ENCODE measurements at places on chromosomes 2 and 18.
A peak's percentile ranks its signal among the peaks of the same experiment; 100 is the strongest.

GRCh38 chr18:6598657-6599056 is 130.9 kb upstream of the ARHGAP28 start:
- DNase-seq: no peak

DNA sequence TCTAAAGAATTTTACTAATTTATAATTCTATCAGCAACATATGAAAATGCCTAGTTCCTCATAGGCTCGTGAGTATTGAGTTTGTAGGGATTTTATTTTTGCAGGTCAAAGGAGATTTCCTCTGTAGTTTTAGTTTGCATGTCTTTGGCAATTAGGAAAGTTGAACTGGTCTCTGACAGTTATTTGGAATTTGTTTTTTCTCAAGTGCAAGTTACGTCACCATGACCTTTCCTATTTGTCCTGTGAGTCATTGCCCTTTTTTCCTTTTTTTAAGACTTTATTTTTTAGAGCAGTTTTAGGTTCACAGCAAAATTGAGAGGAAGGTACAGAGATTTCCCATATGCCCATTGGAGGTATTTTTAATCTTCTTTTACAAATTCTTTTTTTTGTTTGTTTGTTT is 29.0 kb downstream of the RAMP1 start:
- DNase-seq: no peak

- DNase-seq: no peak
These were observed 388.8 kb downstream of the CBLN2 start for GRCh38 chr18:72155327-72155726.

DNA sequence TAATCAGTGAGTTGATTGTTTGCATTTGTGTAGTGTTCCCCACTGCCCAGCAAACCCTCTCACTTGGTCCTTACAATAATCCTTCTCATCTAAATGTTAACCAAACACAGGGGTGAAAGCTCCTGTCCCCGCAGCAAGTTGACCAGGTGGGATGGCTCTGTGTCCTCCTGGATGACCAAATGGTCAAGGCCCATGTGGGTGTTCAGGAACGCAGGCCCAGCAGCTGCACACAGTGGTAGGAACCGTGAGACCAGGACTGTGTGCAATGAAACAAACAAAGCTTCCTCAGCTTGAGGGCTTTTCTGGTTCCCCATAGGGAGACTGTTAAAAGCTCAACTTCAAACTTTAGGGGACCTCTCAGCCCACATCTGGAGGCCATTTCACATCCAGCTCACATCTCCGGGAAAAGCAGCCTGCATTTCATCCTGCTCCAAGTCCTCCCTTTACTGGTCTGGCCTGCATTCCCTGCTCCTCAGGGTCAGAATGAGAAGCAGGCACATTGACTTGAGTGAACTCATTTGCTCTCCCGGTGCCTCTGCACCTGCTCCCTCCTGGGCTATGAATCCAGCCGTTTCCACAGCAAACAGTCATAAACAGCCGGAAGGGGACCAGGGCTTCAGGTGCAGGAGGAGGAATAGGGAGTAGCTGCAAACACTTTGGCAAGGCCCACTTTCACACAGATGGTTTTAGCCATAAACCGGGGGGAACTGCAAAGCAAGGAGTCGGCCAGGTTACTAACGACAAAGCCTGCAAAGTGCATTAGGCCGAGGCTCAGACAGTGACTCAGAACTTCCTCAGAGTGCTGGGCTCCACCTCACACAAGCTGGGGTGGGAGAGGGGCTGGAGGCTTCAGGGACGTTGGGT is 144.7 kb downstream of the CAPN13 start:
- DNase-seq: peak; percentile 77

DNA sequence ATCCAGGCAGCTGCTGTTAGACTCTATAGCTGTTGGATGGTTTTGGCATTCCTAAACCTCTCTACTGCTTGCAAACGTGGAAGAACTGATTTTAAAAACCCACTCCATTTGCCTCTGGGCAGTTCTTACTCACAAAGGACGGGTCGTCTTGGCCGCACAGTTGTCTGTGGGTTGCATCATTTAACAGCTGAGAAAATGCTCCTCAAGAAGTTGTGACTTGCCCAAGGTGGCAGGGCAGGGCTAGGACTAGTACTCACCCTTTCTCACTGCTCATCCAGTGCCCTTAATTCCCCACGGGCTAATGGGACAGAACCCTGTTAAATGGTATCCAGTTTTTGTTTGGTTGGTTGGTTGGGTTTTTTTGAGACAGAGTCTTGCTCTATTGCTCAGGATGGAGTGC is 997 bp upstream of the DRC1 start:
- DNase-seq: no peak

GRCh38 chr2:183010112-183010511 is 28.1 kb downstream of the NCKAP1 start:
- DNase-seq: no peak

DNA sequence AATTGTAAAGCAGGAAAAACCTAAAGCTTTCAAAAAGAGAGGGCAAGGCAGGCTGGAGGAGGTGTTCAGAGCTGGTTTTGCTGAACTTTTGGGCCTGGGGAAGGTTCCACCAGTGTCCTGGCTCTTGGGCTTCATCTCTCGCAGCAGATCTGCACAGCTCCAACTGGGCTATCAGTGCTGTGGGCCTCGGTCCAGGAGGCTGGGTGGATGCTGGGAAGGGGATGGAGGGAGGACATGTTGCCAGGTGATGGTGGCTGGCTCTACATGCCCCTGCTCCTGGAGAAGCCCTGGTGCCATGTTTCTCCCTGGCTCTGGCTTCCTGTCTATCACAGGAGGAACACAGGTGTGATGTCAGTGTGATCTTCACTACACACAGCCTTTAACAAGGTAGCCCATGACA is 187.1 kb downstream of the SH3RF3 start:
- no peak for DNase-seq

Data from NCI-H146 (cell line).